MM.1S (cell line): ENCODE measurements at places on chromosomes 3 and 15.

DNA sequence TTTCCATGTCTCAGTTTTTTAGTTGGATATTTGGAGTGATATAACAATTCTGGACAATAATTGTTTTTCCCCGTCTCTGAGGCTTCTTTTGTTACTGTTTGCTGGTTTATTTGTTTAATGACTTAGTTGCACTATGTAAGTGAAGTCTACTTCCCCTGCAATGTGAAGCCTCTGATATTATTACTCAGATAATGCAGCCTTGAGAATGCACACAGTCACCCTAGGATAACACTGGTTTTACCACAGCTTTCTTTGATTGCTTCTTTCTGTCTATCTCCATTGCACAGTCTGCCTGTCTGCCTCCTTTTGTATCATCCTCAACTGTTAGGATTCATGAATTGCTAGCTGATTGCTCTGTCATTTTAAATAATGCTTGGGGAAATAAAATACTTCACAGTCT is 208.7 kb upstream of the ROBO1 start:
- DNase-seq: no peak

DNA sequence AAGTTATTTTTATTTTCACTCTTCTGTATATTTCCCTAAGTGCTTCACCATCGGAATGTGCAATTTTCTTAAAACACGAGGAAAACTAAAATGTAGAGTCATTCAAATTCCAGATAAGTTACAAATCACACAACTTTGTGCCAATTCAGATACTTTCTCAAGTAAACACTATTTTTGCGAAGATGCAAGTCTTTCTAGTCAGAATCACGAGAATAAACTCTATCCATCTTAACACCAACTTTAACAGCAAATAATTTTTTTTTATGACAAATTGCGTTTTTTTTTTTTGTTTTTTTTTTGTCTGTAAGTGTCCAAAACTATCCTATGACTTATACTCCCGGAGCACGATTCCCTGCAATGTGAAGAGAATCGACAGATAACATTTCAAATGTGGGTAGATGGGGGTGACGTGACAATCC is 1.3 kb downstream of the STAG1 start:
- DNase-seq: no peak

- no peak for DNase-seq
Observed at GRCh38 chr3:89375451-89375850, 268.0 kb downstream of the EPHA3 start.

DNA sequence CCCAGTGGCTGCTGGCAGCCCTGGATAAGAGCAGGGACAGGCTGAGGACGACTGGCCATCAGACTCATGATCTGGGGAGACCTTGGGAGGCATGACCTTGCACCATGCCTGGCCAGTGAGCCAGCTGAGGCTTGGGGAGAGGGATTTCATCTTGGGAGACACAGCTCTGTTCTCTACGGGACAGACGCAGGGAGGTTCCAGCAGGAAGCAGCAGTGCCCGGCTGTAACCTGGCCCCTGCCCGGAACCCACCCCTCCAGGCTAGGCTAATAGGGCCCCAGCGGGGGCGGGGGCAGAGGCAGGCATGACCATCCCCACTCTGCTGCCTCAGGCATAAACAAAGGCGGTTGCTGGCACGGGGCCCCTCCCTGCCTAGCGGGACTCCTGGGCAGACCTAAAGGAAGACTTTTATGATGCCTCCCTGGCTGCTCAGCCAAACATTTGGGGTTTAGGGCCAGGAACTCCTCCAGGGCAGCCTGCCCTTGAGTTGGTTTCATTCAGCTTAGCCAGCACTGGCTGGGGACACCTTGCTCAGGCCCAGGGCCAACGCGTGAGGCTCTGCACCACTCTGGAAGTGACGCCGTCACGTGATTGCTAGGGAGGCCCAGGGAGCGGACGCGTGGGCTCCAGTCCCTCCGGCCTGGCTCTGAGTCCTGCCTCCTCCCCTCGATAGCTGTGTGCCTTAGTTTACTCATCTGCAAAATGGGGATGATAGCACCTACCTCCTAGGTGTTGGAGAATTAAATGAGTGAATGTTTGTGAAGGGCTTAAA is 27.6 kb downstream of the HDAC11 start:
- no peak for DNase-seq

DNA sequence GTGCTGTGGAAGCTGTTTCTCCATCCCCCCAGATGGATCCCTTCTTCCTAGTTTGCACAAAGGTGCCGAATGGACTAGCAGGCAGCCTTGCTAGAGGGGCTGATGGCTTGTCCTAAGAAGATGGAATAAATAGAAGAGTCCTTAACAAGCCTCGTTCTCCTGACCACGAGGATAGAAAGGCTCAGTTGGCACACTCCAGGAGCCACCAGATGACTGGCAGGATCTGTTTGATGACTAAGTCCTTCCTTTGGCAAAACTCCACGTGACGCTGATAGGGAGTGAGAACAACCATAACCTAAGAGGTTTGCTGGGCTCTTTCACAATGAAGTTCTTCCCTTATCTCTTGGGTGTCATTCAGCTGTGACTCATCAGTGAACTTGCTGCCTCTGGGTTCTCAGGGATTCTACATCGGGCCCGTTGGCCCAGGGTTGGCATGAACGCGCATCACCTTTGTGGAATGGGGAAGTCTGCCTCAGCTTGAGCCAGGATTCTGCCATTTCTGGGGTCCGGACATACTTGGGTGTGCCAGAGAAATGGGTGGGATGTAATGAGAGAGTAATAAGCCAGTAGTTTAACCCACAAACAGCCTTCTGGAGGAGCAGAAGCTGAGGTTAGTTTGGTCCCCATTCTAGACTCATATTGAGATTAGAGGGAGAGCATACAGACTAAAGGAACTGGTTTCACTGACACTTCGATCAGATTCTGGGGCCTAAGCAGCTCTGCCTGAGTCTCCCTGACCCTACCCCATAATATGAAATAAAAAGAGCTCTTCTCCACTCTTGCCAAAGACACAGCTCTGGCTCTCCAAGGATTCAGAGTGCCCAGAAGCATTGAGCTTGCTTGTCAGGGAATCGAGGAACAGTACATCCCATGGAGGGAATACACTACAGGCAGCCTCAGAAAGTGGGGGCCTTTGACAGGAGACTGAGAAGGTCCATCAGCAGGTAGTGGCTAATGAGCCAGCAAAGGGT is 2.0 kb upstream of the MELTF start:
- DNase-seq: no peak

DNA sequence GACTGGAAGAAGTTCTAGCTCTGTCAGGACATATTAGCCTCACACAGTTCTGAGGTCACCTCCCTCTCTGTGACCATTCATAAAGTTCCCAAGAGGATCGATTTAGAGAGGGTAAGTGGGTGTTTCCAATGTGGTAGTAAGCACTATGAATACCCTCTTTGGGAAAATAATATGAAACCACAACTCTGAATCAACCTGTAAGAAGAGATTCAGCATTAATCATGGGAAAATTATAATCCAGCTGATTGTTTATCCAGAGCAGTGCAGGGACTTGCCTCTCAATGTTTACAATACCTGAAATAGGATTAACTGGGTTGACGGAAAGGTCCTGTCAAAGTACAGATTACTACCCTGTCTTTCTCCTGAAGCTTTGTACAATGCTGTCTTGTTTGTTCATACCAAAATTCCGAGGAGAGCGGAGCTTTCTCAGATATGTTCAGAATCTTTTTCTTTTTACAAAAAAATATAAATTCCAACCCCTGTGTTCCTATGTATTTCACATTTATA is 302.9 kb upstream of the DPPA4 start:
- DNase-seq: no peak

DNA sequence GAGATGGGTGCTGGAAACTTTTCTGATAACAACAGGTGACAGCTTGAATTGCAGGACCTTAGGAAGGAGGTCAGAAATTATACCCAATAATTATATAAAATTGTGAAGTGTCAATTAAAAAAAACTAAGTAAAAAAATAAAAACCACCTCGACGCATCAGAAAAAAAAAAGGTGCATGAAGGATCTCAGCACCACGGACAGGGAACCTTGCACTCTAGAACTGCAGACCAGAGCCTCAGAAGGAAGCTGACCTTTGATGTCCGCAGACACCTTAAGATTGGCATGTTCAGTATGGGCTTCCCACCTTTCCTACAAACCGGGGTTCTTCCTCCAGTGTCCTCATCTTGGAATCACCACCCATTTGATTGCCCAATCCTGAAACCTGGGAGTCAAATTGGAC is 60.9 kb downstream of the SCN10A start:
- no peak for DNase-seq

- DNase-seq: no peak
Observed at GRCh38 chr15:72034859-72035650, 82.9 kb downstream of the MYO9A start.

GRCh38 chr3:53843195-53844177 is 2.7 kb downstream of the CHDH start:
- DNase-seq: peak; percentile 72

DNA sequence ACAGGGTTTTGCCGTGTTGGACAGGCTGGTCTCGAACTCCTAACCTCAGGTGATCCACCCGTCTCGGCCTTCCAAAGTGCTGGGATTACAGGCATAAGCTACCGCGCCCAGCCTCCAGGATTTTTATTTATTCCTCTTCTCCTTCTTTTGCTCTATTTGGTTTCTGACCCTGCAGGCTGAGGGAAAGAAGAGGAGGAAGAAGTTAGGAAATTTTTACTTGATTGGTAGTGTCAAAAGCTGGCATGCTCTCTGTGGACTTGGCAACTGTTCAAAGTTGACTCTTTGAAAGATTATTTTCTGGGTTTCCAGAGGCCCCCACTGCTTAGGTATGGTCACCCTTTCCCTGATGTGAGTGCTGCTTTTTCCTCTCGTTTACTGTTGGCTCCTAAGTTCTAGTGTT is 372.2 kb downstream of the DIPK2A start:
- DNase-seq: no peak
